NCI-H226 (cell line): ENCODE measurements at places on chromosomes 5 and 9.

GRCh38 chr5:24510523-24510988 is 134.2 kb downstream of the CDH10 start:
- no peak for DNase-seq

- DNase-seq, result no peak
Measured at GRCh38 chr9:92645041-92645440, 24.9 kb downstream of the IPPK start.

GRCh38 chr5:44807269-44807668 is 1.5 kb upstream of the MRPS30 start:
- DNase-seq, result peak; percentile 38

DNA sequence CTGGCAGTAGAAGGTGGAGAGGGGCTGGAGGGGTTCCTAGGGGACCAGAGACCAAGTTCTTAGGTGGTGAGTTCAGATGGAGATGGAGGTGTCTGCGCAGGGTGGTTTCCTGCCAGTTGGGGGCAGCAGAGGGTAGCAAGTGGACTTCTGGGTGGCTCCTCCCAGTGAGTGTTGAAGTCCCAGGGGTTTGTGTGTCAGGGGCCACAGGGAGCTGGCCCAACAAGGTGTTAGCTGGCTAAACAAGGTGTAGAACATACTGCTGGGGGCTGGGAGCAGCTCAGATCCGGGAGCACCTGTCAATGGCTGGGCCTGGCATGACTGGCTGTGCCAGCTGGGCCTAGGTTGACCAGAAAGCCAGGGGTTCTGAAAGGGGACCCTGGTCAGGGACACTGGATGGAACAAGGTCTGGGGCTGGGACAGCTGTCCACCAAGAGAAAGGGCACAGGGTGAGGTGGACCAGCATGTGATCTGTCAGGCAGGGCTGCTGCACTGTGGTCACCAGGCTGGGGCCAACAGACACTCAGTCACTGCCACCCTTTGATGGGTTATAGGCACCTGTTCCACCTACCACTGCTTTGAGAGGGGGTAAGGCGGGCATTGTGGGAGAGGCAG is 35.6 kb downstream of the DAB2IP start:
- DNase-seq, result peak; percentile 27

DNA sequence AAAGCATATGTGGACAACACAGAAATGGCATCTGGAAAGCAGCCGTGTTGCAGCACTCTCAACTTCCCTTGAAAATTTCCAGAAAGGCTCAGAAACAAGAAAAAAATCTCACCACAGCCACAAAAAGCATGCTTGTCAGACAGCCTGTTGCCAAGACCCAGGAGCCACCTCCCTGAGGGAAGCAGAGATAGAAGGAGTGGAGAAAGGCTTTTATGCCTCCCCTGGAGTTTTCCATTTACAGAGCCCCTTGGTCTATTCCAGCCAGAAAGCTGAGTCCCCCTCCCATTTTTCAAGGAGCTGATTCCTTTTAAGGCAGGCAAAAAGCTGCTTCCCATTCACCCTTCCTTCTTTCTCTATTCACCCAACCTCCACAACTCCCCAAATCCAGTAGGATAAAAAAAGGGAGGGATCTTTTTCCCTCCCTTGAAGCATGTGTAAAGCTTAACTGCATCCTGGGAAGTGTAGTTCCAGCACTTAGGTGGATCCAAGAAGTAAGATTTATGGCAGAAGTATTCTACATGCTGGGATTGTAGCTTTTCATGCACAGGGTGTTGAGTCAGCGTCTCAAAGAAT is 37.1 kb upstream of the PALM2AKAP2 start:
- DNase-seq, result no peak

- no peak for DNase-seq
Measured at GRCh38 chr9:79801459-79801858, 229.7 kb downstream of the TLE4 start.

DNA sequence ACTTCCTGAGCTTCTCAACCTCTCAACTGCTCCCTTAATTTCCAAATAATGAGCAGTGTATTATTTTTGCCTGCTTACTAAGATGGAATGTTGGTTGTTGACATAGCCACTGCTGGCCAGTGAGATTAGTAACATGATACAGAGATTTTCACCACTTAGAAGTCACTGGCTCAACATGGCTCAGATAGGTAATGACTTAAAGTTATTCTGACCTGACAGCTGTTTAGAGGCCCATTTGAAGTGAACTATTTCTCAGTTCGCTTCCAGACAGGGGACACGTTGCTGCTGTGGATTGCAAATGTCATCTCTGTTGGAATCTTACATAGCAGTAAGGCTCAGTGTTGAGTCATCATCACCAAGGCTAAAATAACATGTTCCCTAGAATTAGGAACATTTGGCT is 490.2 kb downstream of the TLE4 start:
- DNase-seq, result no peak

DNA sequence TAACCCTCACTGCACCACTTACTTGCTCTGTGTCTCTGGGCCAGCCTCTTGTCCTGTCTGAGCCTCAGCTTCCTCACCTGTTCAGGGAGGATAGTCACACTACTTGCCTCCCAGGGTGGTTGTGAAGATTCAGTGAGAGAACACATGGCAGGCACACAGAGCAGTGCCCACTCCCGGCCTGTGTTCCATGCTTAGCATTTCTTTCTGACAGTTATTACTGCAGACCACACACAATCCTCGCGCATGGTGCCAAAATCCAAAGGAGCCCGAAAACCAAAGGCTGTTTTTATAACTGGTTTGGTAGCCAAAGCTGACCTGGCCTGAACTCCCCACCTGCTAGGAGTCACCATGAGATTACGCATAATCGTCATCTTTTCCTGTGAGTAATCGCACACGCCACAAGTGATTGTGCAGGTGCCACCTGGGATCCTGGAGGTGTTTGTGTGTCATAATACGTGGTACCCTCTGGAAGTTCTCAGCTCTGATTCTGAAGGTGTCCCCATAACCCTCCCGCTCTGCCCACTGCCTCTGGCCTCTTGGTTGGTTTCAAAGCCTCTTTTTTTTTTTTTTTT is 84.6 kb upstream of the FBXW11 start:
- no peak for DNase-seq

- no peak for DNase-seq
Measured at GRCh38 chr9:91604451-91605179, 181.0 kb upstream of the NFIL3 start.

DNA sequence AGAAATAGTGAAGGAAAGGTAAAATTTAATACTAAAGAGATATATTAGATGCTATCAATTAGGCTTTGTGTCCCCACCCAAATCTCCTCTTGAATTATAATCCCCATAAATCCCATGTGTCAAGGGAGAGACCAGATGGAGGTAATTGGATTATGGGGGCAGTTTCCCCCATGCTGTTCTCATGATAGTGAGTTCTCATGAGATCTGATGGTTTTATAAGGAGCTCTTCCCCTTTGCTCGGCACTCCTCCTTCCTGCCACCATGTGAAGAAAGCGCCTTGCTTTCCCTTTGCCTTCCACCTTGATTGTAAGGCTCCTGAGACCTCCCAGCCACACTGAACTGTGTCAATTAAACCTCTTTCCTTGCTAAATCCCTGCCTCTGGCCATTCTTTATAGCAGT is 697.0 kb upstream of the RGMB start:
- no peak for DNase-seq

- DNase-seq, result no peak
Measured at GRCh38 chr9:120756531-120756930, 36.7 kb downstream of the FBXW2 start.

GRCh38 chr5:142242272-142242671 is 82.5 kb downstream of the SPRY4 start:
- no peak for DNase-seq

- DNase-seq, result no peak
Measured at GRCh38 chr5:181170996-181171395, 23.6 kb downstream of the OR2V2 start.

- no peak for DNase-seq
Measured at GRCh38 chr5:95689680-95690079, 6.9 kb upstream of the SPATA9 start.

DNA sequence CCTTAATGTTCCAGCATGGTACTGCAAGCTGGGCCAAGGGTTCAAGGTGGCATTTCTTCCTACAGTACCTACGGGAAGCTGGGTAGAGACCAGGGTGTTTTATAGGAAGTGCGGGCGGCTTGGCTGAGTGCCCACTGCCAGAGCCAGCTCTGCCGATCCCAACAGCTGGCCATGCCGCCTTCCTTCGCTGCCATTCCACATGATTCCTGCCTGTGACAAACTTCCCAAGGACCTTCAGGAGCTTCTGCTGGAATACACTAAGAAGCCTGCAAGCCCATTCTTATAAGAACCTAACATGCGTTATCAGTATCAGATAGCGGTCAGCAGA is 22.0 kb downstream of the MYO10 start:
- DNase-seq, result no peak

DNA sequence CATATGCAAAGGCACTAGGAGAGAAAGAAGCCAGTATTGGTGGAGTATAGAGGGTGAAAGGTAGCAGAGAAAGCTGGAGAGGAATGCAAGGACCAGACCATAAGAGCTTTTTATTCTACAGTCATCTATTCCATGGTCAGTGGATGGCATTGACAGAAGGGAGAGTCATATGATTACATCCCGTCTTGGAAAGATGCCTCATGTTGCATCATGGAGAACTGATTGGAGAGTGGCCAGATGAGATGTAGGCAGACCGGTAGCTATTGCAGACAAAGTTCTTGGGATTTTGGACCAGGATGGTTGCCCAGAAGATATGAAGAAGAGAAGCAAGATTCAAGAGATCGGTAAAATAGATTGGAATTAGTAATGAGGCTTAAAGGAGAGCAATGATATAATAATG is 260.7 kb downstream of the CHSY3 start:
- peak; percentile 49 for DNase-seq

- no peak for DNase-seq
Measured at GRCh38 chr5:56116599-56117141, 116.5 kb downstream of the ANKRD55 start.

DNA sequence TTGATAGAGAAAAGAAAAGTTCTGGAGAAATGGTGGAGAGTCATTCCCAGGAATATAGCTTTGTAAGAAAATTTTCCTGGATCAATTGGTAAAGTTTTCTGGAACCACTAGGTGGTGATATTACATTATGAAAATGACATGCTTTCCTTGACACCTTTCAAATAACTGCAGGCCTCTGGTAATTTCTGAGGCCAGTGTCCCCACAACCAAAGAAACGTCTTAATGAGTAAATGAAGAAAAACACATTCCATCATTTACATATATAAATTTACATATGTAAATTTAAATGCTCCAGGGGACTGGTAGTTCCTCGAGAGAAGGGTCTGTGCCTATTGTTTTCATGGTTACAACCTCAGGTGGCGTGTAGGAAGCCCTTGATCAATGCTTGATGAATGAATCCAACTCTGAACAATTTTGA is 17.2 kb upstream of the RGS3 start:
- no peak for DNase-seq

DNA sequence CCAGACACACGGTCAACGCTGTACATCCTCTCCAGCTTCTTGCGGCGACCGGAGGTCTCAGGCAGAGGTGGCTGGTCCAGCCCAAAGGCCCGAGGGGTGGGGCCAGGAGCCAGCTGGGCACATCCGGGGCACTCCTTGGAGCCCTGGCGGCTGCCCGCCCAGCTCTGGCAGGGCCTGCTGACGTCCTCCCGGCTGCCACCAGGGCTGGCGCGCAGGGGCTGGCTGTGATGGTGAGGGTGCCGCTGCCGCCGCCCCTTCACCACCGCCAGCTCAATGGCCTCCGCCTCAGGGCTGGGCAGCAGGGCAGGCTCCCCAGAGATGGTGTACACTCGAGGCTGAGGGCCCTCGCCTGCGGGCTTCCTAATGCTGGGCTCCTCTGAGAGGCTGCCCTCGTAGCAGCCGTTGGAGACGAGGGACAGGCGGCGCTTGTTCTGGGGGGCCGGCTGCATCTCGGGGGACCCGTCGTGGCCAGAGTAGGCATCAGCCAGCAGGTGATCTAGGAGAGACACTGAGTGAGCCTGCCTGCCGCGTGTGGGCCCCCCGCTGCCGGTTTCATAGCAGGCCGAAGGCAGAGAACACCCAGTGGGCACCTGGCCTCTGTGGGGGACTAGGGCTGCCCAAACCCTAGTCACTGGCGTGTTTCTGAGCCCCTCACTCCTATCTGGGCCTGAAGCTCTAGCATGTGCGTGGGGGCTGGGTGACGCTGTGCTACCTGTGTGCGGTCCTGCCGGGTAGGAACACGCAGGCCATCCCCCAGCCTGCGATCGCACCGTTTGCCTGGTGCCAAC is 1.5 kb downstream of the NSMF start:
- no peak for DNase-seq

DNA sequence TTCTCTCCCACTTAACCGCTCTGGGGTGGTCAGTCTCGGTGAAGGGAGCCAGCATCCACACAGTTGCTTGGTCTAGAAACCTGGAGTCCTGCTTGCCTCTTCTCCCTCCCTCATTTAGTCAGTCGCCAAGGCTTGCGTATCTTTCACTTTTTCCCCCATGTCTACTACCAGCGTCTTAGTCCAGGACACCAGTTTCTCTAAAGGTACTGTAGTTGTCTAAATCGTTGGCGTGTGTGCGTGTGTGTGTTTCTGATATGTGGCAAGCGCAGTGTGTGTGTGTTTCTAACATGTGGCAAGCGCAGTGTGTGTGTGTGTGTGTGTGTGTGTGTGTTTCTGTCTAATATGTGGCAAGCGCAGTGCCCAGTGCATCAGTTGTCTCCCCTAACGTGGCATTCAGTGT is 641 bp downstream of the ATP6V1G1 start:
- DNase-seq, result no peak

DNA sequence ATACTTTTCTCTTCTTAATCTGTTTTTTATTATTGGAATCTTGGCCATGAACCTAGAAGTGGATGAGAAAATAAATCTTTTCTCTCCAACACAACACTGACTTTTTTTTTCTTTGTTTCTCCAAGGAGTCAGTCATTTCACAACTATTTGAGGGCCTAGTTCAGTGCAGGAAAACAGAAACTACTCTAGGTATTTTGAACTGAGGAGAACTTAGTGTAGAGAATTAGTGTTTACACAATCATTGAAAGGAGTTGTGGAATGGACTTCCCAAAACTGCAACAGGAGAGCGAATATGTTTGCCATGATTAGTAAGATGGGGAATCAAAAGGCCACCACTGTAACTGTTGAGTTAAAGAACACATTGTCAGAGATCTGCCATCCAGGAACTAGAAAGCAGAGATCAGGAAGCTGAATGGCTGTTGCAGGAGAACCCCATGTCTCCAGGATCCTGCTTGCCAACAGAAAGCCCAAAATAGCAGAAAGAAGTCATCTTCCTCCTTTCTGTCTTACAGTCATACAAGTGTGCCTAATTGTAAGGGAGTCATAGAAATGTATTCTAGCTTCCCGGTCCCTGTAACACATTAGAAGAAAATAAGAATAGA is 20.3 kb upstream of the PCDH1 start:
- DNase-seq, result no peak

DNA sequence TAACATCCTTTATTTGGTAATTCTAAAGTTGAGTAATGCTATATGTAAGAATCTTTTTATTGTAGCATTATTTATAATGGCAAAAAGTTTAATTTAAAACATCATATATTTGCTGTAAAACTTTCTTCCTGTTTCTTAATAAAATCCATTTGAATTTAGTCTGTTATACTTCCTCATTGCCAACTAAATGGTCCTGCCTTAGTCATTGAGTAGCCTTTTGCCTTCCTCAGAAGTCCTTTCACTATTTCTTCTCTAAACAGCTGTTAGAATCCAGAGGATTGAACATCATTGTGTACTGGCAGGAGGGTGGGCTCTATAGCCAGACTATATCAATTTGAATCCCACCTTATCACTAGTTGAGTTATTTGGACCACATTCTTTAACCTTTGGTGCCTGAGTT is 11.0 kb downstream of the SLC44A1 start:
- DNase-seq, result no peak
